T1000 (cell line): ENCODE measurements at places on chromosomes 1 and 21.
A peak's percentile ranks its signal among the peaks of the same experiment; 100 is the strongest.

DNA sequence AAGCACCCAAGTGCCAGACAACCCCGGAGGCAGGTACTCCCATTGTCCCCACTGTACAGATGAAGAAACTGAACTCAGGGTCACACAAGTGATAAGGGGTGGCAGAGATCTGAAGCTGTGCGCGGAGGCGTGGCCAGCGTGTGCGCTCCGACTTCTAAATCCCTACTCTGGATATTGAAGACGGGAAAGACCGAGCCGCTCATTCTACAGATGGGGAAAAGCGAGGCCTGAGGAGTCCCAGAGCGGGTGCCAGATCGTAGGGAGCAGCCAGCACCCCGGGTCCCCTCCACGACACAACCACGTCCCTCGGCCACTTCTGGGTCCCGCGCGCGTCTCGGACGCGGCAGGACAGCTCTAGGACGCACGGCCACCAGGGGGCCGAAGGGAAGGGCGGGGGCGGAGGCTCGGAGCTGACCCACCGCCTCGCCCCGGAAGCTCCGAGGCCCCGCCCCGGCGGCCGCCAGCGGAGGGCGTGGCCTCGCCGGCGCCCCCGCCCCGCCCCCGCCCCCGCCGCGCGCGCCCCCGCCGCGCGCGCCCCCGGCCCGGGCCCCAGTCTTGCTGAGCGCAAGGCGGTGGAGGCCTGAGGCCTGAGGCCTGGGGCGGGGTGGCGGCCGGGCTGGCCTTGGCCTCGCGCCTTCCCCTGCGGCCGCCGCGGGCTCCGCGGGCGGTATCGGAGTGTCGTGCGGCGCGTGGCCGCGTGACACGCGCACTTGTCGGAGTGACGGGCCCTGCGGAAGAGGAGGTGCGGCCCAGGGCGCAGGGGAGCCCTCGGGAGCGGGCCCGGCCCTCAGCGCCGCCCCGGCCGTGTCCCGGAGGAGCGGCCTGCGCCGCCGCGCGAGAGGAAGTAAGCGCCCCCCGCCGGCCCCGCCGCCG lies at the start of gene H6PD:
Gene H6PD (plus strand): TSS at position 552 of the 873 bp plus-strand sequence. CDS start 10,161 bp downstream, outside the sequence.
- DNase-seq, result peak; percentile 82

GRCh38 chr1:202124142-202124541 lies 1.4 kb downstream of the GPR37L1 start:
- no peak for DNase-seq

DNA sequence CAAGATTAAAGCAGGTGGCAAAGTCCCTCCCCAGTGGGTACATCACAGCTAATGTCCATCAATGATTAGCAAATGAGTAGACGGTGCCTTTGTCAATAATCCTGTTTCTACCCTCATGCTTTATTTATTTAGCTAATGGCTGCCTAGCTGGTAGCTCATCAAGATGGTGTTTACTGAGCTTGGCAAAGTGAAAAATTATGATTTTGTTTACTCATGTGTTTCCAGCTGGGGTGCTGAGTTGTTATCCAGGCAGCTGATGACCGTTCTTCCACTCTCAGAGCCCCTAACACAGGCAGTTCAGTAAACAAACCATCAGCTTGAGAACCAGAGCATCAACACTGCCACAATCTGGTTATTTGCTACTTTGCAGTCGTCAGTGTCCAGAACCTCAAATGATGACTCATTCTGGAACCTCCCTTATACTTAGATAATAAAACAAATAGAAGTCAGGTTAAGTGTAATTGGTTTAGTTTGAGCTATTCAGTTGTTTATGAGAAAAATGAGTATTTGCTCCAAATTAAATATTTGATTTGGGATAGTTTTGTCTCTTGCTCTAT lies 163.9 kb downstream of the ST6GALNAC5 start:
- peak; percentile 23 for DNase-seq

- no peak for DNase-seq
These were observed 227.4 kb downstream of the SDCCAG8 start for GRCh38 chr1:243483071-243483771.

DNA sequence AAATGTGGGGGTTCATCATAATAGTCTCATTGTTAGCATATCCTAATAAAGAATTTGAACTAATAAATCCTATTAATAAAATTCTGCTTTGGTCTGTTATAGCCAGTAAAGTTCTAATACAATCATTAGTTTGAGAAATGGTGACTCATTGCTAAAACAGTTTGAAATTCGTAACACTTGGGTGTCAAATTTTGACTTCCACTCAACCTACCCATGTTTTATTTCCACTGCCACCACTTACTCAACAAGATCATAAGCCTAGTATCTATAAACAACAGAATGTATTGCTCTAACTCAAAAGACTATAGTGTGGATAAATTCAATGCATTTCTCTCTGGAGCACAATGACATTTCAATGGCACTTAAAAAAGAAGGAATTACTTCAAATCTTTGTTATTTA lies 29.1 kb downstream of the LGALS8 start:
- DNase-seq, result no peak

- no peak for DNase-seq
These were observed 61.0 kb downstream of the HMCN1 start for GRCh38 chr1:185795181-185795580.

GRCh38 chr1:160357286-160358002 lies 9.4 kb upstream of the NHLH1 start:
- no peak for DNase-seq

DNA sequence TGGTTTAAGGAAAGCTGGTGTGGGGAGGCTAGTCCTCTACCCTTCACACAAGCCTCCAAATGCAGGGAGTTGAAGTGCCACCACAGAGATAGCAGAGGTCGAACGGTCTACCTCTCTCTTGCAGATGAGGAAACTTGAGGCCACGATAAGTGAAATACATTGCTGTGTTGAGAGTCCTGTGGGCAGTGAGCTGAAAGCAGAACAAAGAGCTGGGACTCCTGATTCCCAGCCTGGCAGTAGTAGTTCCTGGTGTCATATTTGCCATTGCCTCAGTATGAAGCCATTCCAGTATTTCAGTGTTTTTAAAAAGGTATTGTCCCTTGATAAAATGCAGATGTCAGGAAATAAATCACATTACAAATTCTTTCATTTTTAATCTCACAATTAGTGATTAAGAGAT lies 28.6 kb downstream of the AK4 start:
- DNase-seq, result no peak

GRCh38 chr1:112026016-112026415 lies 36.5 kb upstream of the KCND3 start:
- no peak for DNase-seq

DNA sequence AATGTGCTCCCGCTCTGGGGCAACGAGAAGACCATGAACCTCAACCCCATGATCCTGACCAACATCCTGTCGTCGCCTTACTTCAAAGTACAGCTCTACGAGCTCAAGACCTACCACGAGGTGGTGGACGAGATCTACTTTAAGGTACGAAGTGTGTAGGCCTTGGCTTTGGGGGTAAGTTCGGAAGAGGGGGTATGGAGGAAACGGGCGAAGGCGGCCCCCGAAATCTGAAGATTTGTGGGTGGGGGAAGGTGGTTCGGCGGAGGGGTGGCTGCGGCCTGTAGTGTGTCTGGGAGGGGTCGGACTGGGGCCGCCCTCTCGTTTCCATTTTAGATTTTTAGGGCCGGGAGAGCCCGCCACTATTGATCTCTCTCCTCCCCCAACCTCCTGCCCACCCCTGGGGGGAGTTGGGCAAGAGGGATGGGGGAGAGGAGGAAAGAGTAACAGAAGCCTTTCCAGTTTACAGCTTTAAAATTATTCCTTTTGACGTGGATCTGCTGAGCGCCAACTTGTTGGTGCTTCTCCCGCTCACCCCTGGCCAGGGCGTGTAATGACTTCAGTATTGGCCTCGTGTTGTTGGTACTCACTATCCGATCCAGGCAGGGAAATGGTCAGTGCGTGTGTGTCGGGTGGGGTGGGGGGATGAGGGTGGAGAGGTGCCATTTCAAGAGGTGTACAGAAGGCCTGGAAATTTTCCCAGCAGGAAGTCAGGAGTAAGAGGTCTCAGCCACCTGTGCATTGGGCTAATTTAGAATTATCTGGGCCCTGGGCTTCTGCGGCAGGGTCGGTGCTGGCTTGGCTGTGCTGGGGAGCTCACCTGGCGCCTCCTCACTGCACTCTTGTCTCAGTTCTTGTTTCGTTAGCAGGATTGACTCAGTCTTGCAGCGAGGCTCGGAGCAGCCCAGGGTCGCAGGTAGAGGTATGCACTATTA lies 880 bp downstream of the PRPF38B start:
- no peak for DNase-seq
